ENCODE measurements at places on chromosomes 3 and 15. TPM values are rescaled to one million over a fixed set of nuclear protein-coding genes. Genes with fewer than 3 reads are reported as not detected.
A peak's percentile ranks its signal among the peaks of the same experiment; 100 is the strongest.

Gene RASL12
- total RNA-seq = 46.8 TPM

DNA sequence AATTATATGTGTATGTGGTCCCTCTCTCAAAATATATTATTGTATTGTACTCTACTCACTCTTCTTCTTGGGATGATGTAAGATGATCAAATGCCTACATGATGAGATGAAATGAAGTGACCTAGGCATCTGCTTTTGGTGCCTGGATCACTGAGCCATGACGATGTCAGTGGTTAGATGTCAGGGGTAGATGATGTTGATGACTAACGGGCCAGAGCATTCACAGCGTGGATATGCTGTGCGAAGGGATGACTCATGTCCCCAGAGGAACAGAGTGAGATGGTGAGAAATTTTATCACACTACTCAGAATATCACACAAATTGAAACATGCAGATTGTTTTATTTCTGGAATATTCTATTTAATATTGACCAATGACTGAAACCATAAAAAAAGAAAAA, 233.9 kb upstream of the CADM2 start:
- no peaks in the 10 kb centered on the region for H3K4me1 ChIP-seq
- no peaks in the 10 kb centered on the region for H3K36me3 ChIP-seq
- H3K27me3 ChIP-seq = no peaks in the 10 kb centered on the region
- H3K27ac ChIP-seq = no peak overlapping the region

DNA sequence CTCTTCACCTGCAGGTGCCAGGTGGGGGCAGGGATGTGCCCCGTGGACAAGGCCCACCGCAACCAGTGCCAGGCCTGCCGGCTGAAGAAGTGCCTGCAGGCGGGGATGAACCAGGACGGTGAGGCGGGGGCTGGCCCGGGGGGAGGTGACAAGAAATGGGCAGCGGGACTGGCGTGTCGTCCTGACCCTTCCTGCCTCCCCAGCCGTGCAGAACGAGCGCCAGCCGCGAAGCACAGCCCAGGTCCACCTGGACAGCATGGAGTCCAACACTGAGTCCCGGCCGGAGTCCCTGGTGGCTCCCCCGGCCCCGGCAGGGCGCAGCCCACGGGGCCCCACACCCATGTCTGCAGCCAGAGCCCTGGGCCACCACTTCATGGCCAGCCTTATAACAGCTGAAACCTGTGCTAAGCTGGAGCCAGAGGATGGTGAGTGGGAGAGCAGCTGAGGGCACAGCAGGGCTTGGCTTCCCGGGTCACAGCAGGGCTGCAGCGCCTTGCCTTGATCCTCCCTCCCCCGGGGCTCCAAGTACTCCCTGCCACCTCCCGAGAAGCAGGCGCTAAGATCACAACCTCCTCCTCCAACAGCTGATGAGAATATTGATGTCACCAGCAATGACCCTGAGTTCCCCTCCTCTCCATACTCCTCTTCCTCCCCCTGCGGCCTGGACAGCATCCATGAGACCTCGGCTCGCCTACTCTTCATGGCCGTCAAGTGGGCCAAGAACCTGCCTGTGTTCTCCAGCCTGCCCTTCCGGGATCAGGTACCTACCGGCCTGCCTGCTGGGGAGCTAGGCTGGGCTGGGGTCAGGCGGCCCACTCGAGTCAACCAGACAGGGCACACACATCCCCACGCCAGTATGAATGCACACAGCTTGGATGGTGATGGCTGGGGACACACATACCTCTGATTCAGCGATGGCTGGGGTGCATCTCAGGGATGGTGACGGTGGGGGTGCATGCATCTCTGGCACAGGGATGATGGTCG, 1.7 kb downstream of the NR2E3 start:
- no peak for DNase-seq
- no peak overlapping the region for H3K4me3 ChIP-seq
- H3K4me1 ChIP-seq = no peaks in the 10 kb centered on the region
- H3K27ac ChIP-seq = no peak overlapping the region

DNA sequence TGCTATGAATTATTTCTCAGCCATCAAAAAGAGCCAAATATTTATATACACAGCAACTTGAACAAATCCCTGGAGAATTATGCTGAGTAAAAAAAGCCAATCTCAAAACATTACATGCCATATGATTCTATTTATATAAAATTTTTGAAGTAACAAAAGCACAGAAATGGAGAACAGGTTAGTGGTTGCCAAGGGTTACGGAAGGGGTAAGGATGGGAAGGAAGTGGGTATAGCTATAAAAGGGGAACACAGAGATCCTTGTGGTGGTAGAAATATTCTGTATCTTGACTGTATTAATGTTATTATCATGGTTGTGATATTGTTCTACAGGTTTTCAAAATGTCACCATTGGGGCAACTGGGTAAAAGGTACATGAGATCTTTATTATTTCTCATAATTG, 62.3 kb upstream of the ASB14 start:
- H3K27ac ChIP-seq = no peak overlapping the region
- no peak overlapping the region for H3K4me3 ChIP-seq
- DNase-seq = no peak
- H3K27me3 ChIP-seq = no peaks in the 10 kb centered on the region
- no peaks in the 10 kb centered on the region for H3K4me1 ChIP-seq

DNA sequence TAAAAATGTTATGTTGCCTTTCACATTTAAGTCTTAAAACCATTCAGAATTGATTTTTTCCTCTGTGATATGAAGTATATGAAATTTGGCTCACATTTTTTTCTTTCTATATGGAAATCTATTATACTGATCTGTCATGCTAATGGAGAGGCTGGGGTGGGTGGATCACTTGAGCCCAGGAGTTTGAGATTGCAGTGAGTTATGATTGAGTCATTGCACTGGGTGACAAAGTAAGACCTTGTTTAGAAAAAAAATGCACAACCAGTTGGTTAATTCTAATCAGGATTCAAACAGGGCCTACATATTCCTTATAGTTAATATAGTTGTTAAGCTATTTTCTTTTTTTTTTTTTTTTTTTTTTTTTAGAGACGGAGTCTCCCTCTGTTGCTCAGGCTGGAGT, 230.5 kb downstream of the MFSD1 start:
- no peaks in the 10 kb centered on the region for H3K36me3 ChIP-seq
- H3K27me3 ChIP-seq = no peaks in the 10 kb centered on the region
- H3K4me3 ChIP-seq = no peak overlapping the region
- H3K4me1 ChIP-seq = no peaks in the 10 kb centered on the region
- DNase-seq = no peak

Gene HYAL1
- total RNA-seq = 13.8 TPM

Gene CLDN16
- not detected for total RNA-seq

Gene KLHDC8B
- total RNA-seq = 17.6 TPM

Gene LDHAL6B
- not detected for total RNA-seq

DNA sequence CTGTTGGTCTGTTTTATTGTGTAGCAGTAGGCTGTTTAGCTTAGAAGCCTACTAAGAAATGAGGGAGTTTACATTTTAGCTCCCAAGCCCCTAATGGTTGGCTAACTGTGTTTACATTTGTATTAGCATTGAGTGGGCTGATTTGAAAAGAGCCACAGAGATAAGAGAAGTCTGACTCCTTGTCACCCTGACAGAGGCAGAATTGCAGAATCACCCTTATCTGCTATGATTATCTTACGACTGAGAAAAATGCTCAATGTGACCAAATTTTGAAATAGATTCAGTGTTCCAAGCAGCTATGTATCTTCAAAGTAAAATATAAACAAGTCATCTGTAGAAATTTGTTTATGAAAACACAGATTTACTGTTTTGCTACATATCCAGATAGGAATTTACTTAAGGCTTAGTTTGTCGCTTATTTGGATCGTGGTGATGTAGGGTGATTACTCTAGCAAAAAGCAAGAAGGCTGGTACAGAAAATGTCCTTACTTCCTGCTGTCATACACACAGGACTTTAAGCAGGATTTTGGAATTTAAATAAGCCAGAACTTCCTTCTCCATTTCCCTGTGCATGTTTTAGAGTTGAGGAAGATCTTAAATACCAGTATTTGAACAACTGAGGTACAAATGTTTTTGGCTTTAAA, 19.0 kb downstream of the SEMA6D start:
- no peak overlapping the region for H3K27ac ChIP-seq
- H3K4me3 ChIP-seq = no peak overlapping the region
- H3K36me3 ChIP-seq = no peaks in the 10 kb centered on the region
- peaks cover 9% of the 10 kb centered on the region for H3K4me1 ChIP-seq
- H3K27me3 ChIP-seq = no peaks in the 10 kb centered on the region

GRCh38 chr3:27758083-27758482, 36.0 kb upstream of the EOMES start:
- no peak overlapping the region for H3K27ac ChIP-seq
- H3K36me3 ChIP-seq = no peaks in the 10 kb centered on the region

DNA sequence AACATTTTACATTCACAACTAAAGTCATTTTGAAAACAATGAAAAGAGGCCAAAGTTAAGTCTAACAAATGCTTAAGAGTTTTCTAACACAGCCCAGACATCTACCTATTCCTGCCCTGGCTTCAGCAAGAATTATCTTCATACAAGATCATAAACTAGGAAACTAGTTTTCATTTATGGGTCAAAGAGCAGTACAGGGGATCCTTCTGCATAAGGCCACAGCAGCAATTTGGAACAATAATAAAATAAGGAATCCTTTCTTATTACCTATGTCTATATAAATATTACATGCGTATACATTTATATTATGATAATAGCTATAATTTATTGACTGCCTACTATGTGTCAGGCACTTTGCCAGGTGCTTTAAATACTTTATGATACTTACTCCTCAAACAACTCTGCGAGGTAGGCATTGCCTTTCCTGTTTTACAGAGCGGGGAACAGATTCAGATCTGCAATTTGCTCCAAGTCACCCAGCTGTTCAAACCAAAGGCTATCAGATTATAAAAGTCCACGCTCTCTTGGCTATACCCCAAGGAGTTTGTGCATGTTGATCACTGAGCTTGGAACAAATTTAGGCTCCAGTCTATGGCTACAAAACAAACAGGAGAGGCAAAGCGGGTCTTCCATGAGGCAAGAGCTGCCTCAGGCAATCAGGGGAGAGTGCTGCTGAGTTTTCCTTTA, 196.4 kb downstream of the RORA start:
- H3K27me3 ChIP-seq = no peaks in the 10 kb centered on the region
- no peaks in the 10 kb centered on the region for H3K36me3 ChIP-seq
- peak overlapping the region; percentile 47 for H3K27ac ChIP-seq

DNA sequence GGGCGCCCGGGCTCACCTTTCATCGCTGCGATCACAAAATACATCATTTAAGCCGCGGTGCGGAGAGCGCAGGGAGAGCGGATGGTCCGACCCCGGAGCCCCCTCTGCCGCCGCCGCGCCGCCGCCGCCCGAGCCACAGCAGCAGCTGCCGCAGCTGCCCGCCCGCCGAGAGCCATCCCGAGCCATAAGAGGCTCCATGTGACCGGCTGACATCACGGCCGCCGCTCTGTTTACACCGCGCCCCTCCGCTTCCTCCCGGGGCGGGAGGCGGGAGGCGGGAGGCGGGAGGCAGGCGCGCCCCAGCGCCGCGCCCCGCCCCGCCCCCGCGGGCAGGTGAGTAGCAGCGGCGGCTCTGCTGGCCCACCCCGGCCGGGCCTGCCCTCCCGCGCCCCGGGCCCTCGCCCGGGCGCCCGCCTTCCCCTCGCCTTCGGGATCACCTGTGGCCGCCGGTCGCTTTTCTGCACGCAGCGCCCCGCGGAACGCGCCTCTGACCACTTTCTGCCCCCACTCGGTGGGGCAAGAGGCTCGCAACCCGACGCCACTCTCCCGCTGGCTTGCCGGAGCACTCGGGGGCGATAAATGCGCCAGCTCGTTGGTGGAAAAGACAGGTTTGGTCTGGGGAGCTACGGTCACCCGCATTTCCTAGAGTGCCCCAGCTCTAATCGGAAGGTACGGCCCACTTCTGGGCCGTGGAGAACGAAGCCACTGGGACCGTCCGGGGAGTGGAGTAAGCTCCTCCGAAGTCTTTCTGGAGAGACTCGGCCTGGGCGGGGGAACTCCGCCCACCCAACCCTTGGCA, 113.6 kb upstream of the ICE2 start:
- H3K4me1 ChIP-seq = peaks cover 12% of the 10 kb centered on the region
- peak; percentile 90 for DNase-seq
- H3K27ac ChIP-seq = peak overlapping the region; percentile 89
- no peaks in the 10 kb centered on the region for H3K36me3 ChIP-seq
- peaks cover 29% of the 10 kb centered on the region for H3K27me3 ChIP-seq

DNA sequence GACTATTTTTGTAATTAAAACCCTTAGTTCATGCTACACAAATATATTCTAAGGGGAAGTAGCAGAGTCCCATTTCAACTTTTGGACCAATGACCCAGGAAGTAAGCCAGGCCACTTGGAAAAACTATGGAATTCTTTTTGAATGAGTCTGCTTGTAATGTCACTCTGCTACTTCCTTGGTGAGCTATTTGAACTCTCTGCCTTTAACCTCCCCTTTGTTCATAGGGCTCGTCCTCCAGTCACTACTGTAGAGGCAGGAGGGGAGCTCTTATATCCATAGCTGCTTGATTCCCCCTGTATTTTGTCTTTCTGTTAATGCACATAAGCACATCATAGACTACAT, 119.6 kb downstream of the UACA start:
- no peak overlapping the region for H3K27ac ChIP-seq
- H3K4me1 ChIP-seq = no peaks in the 10 kb centered on the region
- no peaks in the 10 kb centered on the region for H3K27me3 ChIP-seq

- H3K27ac ChIP-seq = no peak overlapping the region
- no peak overlapping the region for H3K4me3 ChIP-seq
- no peaks in the 10 kb centered on the region for H3K27me3 ChIP-seq
- no peaks in the 10 kb centered on the region for H3K36me3 ChIP-seq
- H3K4me1 ChIP-seq = no peaks in the 10 kb centered on the region
These were observed 60.0 kb upstream of the SYN2 start for GRCh38 chr3:11944052-11944673.

- DNase-seq = no peak
- H3K36me3 ChIP-seq = no peaks in the 10 kb centered on the region
- no peaks in the 10 kb centered on the region for H3K4me1 ChIP-seq
These were observed 234.1 kb downstream of the CACNA2D3 start for GRCh38 chr3:54356261-54357045.

DNA sequence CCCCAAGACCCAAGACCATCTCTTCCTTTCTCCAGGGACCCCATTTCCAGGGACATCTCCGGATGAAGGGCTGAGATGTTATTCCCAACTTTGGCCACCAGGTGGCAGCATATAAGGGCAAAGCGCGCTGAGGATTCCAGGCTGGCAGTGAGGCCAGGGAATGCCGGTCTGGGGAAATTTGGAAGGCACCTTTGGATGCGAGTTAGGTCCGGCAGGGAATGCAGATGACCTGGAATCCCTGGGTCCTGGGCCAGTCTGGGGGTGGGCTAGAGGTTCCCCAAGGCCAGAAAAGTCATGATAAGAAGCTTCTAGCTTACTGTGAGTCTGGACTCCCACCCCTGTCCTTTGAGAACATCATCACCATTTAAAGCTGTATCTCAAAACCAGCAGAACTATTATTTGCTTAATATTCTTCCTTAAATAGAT, 1.6 kb upstream of the CHST13 start:
- no peak overlapping the region for H3K4me3 ChIP-seq
- no peaks in the 10 kb centered on the region for H3K36me3 ChIP-seq
- DNase-seq = peak; percentile 54
- no peak overlapping the region for H3K27ac ChIP-seq

GRCh38 chr3:167441256-167441655, 32.6 kb downstream of the SERPINI2 start:
- H3K4me1 ChIP-seq = no peaks in the 10 kb centered on the region
- H3K27ac ChIP-seq = no peak overlapping the region
- no peak overlapping the region for H3K4me3 ChIP-seq
- no peaks in the 10 kb centered on the region for H3K36me3 ChIP-seq
- no peaks in the 10 kb centered on the region for H3K27me3 ChIP-seq
- no peak for DNase-seq

GRCh38 chr3:187888701-187889100, 143.4 kb upstream of the BCL6 start:
- no peak overlapping the region for H3K27ac ChIP-seq
- H3K36me3 ChIP-seq = no peaks in the 10 kb centered on the region
- no peaks in the 10 kb centered on the region for H3K4me1 ChIP-seq
- no peaks in the 10 kb centered on the region for H3K27me3 ChIP-seq
- DNase-seq = no peak

Gene PIERCE2
- total RNA-seq = 3.8 TPM

All from transverse colon (tissue), 4 donors.